Activated naive CD4-positive, alpha-beta T cell treated with anti-CD3 and anti-CD28 coated beads for 36 hours (primary cell): ENCODE measurements at places on chromosomes 2 and 18.

DNA sequence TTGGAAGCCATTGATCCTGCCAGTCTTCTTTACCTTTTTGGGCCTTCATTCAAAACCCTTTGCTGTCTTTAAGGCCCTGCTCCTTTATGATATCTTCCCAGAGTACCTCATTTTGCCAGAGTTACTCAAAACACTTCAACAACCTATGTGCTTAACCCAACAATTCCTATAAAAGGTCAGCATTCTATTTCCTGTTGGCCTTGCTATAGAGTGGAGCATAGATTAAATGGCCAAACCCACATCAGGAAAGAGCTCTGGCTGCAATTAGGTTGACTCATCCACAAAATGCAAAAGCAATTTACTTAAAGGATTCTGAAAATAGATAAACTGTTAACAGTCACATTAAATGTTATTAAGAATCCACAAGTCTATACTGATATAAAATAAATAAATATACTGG, 21.2 kb downstream of the MRPL33 start:
- no peaks in the 10 kb centered on the region for H3K36me3 ChIP-seq
- H3K4me3 ChIP-seq, result no peak overlapping the region
- no peaks in the 10 kb centered on the region for H3K4me1 ChIP-seq
- DNase-seq, result no peak
- H3K27ac ChIP-seq, result no peak overlapping the region
- H3K27me3 ChIP-seq, result no peaks in the 10 kb centered on the region

DNA sequence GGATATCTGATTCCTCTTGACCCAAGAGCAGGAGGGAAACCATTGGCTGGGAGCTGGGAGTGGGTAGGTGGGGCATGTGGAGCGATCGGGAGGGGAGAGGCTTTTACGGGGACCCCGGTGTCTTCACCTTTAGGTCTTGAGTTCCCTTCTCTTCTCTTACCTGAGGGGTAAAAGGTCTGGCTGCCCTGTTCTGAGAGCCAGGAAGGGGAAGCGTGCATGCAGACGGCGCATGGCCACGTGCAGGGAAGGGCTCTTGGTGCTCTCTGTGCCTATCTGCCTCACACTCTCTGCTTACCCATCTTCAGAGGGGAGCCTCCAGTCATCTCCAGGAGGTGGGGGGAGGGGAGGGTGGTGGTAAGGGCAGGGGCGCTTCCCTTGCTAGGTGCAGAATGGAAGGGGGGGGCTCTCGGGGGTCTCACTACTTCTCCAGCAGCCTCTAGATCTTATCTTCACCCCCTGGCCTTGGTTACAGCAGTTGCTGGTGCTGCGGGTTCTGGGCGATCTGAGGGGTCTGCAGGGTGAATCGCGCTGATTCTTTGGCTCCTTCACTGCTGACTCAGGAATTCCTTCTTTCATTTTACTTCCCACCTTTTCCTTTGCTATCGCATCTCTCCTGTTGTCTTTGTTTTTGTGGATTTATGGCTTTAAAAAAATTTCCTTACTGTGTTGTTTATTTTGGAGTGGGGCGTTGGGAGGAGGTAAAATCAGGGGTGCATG, 225.8 kb upstream of the HS6ST1 start:
- no peaks in the 10 kb centered on the region for H3K36me3 ChIP-seq
- H3K27ac ChIP-seq, result no peak overlapping the region
- peaks cover 3% of the 10 kb centered on the region for H3K27me3 ChIP-seq
- H3K4me3 ChIP-seq, result no peak overlapping the region
- DNase-seq, result no peak

GRCh38 chr2:188132385-188132784, 159.3 kb upstream of the GULP1 start:
- H3K27ac ChIP-seq, result no peak overlapping the region
- H3K4me3 ChIP-seq, result no peak overlapping the region
- H3K4me1 ChIP-seq, result no peaks in the 10 kb centered on the region
- H3K36me3 ChIP-seq, result no peaks in the 10 kb centered on the region

- H3K27me3 ChIP-seq, result peaks cover 6% of the 10 kb centered on the region
- no peak for DNase-seq
- H3K36me3 ChIP-seq, result no peaks in the 10 kb centered on the region
- H3K27ac ChIP-seq, result no peak overlapping the region
- no peak overlapping the region for H3K4me3 ChIP-seq
These were observed 1285.9 kb upstream of the CELF4 start for GRCh38 chr18:38851526-38851925.

- no peak for DNase-seq
- H3K4me1 ChIP-seq, result no peaks in the 10 kb centered on the region
- H3K4me3 ChIP-seq, result no peak overlapping the region
- no peak overlapping the region for H3K27ac ChIP-seq
These were observed 37.2 kb downstream of the KYNU start for GRCh38 chr2:142914507-142915313.

GRCh38 chr2:48480526-48480925, 49.4 kb upstream of the STON1 start:
- H3K4me3 ChIP-seq, result no peak overlapping the region
- H3K4me1 ChIP-seq, result no peaks in the 10 kb centered on the region
- H3K27ac ChIP-seq, result no peak overlapping the region
- peaks cover 31% of the 10 kb centered on the region for H3K36me3 ChIP-seq
- no peaks in the 10 kb centered on the region for H3K27me3 ChIP-seq

DNA sequence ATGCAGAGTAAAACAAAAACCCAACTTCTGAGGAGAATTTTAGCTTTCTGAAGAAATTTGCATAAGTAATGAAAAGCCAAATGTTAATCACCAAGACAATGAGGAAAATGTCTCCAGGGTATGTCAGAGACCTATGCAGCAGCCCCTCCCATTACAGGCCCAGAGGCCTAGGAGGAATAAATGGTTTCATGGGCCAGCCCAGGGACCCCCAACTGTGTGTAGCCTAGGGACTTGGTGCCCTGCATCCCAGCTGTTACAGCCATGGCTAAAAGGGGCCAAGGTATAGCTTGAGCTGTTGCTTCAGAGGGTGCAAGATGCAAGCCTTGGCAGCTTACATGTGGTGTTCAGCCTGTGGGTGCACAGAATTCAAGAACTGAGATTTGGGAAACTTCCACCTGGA, 1256.9 kb upstream of the PIK3C3 start:
- no peak for DNase-seq
- no peaks in the 10 kb centered on the region for H3K4me1 ChIP-seq
- H3K27me3 ChIP-seq, result no peaks in the 10 kb centered on the region
- no peak overlapping the region for H3K27ac ChIP-seq

DNA sequence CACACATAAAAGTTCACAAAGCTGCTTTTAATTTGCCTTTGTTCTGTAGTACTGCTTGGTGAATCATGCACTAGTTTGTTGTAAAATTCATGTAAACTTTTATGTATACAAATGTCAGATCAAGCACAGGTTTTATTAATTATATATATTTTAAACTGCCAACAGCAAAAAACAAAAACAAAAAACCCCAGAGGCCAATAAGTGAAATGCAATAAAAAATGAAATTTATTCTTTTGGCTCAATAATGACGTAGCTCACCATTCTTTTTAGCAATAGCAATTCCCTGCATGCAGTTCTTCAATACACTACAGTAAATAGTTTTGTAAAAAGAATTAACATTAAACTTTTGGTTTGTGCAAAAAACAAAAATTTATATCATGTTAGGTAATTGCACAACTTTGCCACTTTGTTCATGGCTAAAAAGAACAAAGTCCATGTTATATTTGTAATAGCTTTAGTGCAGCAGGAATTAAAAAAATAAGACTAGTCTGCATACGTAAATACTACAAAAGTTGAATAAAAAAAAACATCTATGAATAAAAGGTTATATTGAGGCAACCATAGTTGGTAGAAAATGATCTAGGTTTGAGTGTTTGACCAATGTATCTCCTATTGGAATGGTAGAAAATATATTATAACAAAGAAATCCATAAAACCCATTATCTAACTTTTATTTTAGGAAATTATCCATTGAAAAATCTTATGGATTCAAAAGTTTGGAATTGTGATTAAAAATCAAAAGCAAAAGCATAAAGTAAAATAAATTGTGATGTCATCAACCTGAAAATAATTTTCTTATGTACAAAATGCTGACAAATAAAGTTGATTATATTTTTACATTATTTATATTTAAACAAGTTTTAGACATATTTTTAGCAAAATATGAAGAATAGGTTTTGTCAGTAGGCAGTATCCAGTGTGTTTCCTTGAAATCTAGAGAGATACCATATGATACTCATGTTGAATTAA, 115.6 kb downstream of the SCN3A start:
- no peaks in the 10 kb centered on the region for H3K27me3 ChIP-seq
- no peak for DNase-seq
- no peaks in the 10 kb centered on the region for H3K36me3 ChIP-seq
- no peak overlapping the region for H3K4me3 ChIP-seq
- H3K27ac ChIP-seq, result no peak overlapping the region
- no peaks in the 10 kb centered on the region for H3K4me1 ChIP-seq

DNA sequence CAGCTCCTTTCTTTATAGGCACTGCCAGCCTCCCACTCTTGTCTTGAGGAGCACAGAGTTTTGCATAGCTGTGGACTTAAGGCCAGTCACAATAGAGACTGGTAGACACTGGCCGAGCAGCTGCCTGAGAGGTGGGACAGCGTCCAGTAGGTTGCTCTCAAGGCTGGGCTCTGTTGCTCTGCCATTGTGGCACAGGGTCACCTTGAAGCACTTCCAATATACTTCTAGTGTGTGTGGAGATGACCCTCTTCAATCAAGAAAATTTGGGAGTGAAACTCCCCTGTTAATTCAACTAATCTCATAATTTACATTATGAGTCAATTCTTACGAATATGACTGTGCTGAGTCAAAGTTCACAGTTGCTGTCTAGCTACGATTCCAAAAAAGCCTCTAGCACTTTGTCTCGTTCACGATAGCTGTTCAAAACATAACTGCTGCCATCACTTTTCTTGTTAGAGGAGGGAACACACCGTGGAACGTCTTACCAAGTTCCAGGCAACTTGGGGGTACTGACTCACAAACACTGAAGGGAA, 636.2 kb downstream of the EPHA4 start:
- peak; percentile 15 for DNase-seq
- H3K27ac ChIP-seq, result no peak overlapping the region
- no peak overlapping the region for H3K4me3 ChIP-seq

DNA sequence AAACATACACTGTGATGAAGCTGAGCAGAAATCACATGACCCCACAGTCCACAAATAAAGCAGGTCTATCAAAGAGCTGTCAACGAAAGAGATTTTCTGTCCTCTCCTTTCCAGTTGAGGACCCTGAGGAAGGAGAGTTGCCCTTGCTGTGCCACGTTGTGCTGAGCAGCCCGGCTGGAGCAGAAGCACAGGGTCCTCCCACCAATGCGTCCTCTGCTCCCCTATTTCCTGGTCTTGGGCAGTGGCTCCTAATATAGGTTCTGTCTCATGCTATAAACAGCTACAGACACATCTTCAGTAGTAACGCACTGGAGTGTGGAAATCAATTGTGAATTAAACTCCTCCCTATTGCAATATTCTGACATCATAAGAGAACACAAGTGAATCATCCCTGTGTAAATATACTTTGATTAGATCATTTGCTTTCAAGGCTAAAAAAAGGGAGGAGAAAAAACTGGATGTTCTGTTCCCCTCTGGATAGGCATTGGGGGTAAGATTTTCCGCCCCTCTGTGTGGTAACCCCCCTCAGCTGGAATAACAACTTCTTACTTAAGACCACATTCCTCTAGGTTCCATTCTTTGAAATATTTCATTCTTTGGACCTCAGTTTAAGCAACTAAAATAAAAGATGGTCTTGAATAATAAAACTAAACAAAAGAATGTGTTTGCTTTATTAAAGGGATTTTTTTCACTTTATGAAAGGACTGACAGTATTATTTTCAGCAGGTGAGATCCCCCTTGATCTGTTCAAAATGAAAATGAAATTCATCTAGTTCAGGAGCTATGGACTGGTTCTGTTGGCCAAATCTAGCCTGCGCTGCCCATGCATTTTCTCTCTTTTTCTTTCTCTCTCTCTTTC, 8.3 kb upstream of the RHOB start:
- H3K27ac ChIP-seq, result no peak overlapping the region
- peaks cover 2% of the 10 kb centered on the region for H3K27me3 ChIP-seq
- no peaks in the 10 kb centered on the region for H3K4me1 ChIP-seq
- no peaks in the 10 kb centered on the region for H3K36me3 ChIP-seq
- H3K4me3 ChIP-seq, result no peak overlapping the region
- no peak for DNase-seq

DNA sequence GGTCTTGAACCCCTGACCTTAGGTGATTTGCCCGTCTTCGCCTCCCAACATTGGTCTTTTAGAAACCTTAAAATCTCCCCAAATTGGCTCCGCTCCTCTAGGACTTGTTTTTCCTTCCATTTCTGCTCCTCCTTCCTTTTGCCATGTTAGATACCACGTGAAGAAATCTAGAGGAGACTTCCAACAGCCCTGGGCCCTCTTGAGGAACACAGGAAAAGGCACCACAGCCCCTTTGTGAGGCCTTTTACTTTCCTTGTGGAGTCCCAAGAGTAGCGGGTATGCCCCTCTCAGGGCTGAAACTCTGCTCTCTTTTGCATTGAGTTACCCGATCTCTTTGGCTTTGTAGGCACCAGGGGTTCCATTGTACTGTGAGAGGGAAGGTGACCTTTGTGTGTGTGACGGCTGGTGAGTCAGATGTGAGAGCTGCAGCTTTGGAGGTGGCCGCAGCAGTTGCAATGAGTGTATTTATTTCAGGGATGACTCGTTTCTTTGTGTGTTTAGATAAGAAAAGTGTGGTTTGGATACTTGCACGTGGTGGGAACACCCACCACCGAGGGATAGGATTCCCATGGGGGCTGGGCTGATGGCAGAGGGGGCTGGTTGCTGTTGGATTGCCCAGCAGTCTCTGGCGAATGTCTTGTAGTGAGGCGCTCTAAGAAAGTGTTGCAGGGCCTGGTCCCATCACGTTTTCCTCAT, 218.4 kb upstream of the HS6ST1 start:
- H3K27ac ChIP-seq, result no peak overlapping the region
- no peaks in the 10 kb centered on the region for H3K4me1 ChIP-seq
- H3K4me3 ChIP-seq, result no peak overlapping the region
- DNase-seq, result peak; percentile 21
- no peaks in the 10 kb centered on the region for H3K36me3 ChIP-seq

DNA sequence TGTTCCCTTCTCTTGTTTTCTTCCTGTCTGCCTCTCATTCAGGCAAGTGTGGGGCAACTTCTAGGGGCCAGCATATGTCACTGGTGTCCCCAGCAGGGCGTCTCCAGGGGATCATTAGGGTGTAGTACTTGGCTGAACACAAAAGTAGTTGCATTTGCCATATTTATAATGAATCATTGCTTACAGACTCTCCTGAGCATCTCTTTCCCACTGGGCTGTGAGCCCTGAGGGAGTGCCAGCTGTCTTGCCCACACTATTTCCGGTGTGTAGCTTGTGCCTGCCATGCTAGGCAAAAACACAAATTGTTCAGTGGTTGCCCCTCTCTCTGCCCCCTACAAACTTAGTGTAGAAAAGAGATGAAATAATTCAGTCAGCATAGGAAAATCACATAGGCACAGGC, 40.8 kb upstream of the SCLY start:
- H3K4me3 ChIP-seq, result no peak overlapping the region
- peaks cover 7% of the 10 kb centered on the region for H3K36me3 ChIP-seq
- H3K27me3 ChIP-seq, result no peaks in the 10 kb centered on the region

DNA sequence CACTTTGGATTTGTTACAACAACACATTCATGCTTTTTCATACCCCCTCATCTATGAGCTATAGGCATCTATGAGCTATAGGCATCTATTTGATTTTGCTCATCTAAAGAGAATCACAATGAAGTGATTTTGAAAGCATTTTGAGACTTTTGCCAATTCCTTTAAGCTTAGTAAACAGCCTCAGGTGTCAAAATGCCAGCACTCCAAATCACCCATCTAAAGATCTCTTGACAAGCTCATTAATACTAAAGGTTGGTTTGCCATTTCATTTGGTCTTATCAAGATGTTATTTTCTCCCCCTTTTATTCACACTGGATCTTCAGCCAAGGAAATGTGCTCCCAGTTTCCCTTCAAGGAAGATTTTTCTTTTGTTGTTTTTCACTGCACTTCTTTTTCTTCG, 110.7 kb upstream of the TLK1 start:
- no peak overlapping the region for H3K27ac ChIP-seq
- H3K27me3 ChIP-seq, result no peaks in the 10 kb centered on the region
- DNase-seq, result no peak
- H3K36me3 ChIP-seq, result no peaks in the 10 kb centered on the region
- no peak overlapping the region for H3K4me3 ChIP-seq
